Stimulated activated naive B cell treated with anti-CD40 and anti-IgM and Interleukin-4, amounts not matched to agents 10 μg/mL and 1 μg/mL and 100 μg/mL, for 72 hours (primary cell): ENCODE measurements at places on chromosomes 5 and 9.
A peak's percentile ranks its signal among the peaks of the same experiment; 100 is the strongest.

DNA sequence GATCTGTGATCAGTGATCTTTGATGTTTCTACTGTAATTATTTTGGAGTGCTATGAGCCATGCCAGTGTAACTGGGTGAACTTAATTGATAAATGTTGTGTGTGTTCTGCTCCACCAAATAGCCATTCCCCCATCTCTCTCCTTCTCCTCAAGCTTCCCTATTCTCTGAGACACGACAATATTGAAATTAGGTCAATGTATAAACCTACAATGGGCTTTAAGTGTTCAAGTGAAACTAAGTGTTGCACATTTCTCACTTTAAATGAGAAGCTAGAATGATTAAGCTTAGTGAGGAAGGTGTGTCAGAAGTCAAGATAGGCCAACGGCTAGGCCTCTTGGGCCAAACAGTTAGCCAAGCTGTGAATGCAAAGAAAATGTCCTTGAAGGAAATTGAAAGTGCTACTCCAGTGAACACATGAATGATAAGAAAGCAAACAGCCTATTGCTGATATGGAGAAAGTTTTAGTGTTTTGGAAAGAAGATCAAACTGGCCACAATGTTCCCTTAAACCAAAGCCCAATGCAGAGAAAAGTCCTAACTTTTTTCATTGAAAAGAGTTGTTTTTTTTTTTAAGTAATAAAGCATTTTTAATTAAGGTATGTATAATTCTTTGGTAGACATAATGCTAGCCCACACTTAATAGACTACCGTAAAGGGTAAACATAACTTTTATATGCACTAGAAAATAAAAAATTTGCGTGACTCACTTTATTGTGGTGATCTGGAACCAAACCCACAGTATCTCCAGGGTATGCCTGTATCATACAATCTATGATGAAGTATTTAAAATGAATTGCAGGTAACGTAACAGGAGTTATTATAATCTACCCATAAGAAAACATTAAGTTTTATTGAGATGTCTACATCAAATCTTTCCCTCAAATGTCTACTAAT lies 42.5 kb upstream of the ALDH1A1 start:
- no peaks in the 10 kb centered on the region for H3K27me3 ChIP-seq
- H3K4me3 ChIP-seq: no peak overlapping the region
- no peaks in the 10 kb centered on the region for H3K36me3 ChIP-seq
- no peak overlapping the region for H3K27ac ChIP-seq
- DNase-seq: no peak

DNA sequence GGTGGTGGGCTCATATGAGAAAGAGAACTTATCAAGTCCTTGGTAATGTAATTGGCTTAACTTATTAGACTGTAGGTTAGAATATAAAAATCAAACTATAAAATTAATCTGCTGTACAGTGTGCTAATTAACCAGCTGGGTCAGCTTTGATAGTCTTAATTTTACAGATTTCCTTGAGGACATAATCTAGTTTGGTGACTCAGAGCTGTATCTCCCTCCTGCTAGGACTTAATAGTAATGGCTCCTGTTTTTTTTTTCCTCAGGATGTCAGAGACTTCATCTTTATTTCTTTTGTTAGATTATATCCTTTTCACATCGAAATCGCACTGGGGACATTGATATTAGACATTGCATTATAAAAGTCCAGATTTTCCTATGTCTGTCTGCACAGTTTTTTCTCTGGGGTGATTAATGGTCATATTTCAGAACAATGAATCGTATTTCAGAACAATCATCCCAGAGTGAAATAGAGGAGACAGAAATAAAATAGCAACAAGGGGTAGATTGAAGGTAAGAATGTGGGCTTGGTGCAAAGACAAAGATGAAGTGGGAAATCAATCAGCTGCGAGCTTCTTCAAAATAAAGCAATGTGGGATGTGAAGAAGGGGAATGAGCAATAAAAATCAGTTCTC lies 346.4 kb upstream of the RIOK2 start:
- no peaks in the 10 kb centered on the region for H3K4me1 ChIP-seq
- no peak for DNase-seq
- H3K36me3 ChIP-seq: no peaks in the 10 kb centered on the region
- H3K27me3 ChIP-seq: no peaks in the 10 kb centered on the region
- no peak overlapping the region for H3K27ac ChIP-seq

- H3K36me3 ChIP-seq: no peaks in the 10 kb centered on the region
- H3K4me3 ChIP-seq: no peak overlapping the region
- no peak for DNase-seq
- no peaks in the 10 kb centered on the region for H3K27me3 ChIP-seq
- no peak overlapping the region for H3K27ac ChIP-seq
Observed at GRCh38 chr5:107700481-107700880, 29.7 kb upstream of the EFNA5 start.

DNA sequence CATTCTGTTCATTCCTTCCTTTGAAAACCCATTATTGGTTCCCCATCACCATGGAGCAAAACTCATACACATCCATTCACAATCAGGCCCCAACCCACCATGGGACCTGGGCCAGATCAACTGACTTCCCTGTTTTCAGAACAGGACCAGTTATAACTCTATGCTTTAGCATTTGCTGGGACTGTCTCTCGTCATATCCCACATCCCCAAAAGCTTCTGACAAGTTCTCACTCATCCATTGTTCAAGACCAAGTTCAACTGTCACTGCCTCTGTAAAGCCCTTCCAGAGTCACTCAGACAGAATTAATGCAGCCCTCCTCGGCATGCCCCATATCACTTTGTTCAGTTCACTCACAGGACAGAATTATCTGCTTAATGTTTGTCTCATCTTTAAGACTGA lies 4.0 kb downstream of the FAM169A start:
- DNase-seq: no peak
- H3K27ac ChIP-seq: no peak overlapping the region
- peaks cover under 1% of the 10 kb centered on the region for H3K36me3 ChIP-seq
- H3K4me1 ChIP-seq: peaks cover 19% of the 10 kb centered on the region
- peaks cover 5% of the 10 kb centered on the region for H3K27me3 ChIP-seq

DNA sequence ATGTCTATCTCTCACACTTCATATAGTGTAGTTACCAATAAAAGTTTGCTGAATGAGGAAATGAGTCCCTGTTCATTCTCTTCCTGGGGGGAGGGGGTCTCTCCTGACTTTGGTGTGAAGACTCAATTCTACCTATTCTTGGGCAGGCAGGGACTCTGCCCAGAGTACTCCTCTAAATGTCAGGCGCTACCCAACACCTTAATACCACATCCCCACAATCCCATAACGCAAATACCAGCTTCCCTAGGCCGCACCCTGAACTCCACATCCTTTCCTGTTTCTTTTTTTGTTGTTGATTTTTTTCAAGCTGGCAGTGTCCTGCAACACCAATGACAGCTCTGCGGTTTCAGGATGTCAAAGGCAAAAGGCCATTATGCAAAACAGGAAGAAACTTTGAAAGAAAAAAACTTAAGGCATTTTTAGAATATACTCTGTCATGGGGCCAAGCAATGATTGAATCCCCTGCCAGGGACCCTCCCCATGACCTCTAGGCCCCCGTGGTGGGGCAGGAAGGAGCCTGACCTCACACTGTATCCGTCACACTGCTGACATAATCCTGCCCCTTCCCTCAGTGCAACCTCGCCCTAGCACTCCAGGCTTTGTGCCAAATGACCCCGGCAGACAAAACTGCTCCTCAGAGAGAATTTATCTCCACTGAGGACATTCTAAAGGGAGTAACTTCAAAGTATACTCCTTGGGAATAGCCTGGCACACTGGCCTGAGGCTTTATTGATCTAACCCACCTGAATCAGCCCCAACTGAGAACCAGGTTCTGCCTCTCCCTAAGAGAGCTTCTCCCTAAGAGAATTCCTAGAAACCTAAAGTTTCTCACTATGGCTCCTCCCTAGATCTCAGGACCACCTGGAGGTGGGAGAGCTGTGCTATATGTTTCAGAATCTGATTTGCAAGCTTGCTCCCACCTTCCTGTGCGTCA lies 8.0 kb downstream of the B4GALT1 start:
- H3K36me3 ChIP-seq: peaks cover 16% of the 10 kb centered on the region
- no peaks in the 10 kb centered on the region for H3K27me3 ChIP-seq
- H3K4me3 ChIP-seq: peak overlapping the region; percentile 70

GRCh38 chr9:126503333-126504085 lies 110.2 kb upstream of the LMX1B start:
- no peak overlapping the region for H3K4me3 ChIP-seq
- H3K4me1 ChIP-seq: peaks cover 27% of the 10 kb centered on the region
- H3K27me3 ChIP-seq: peaks cover 27% of the 10 kb centered on the region
- H3K36me3 ChIP-seq: no peaks in the 10 kb centered on the region
- peak overlapping the region; percentile 14 for H3K27ac ChIP-seq

DNA sequence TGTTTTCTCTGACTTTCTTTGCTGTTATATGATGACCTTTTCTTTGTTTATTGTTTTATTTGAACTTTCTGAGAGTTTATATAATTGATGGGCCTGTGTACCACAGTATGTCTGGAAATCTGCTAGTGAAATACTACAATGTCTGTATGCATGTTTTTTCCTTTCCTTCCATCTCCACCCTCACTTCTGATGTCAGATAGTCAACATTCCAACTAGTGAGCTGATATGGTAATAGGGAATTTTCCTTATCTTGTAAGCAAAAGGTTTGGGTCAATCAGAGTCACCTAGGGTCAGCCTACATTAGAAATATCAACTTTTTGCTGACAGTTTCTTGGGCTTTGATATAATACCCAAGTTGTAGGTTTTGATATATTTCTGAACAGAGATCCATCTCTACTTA lies 103.2 kb downstream of the MAT2B start:
- no peak for DNase-seq
- H3K4me1 ChIP-seq: no peaks in the 10 kb centered on the region
- H3K36me3 ChIP-seq: no peaks in the 10 kb centered on the region
- peaks cover 7% of the 10 kb centered on the region for H3K27me3 ChIP-seq
- no peak overlapping the region for H3K4me3 ChIP-seq
- no peak overlapping the region for H3K27ac ChIP-seq

- peaks cover 7% of the 10 kb centered on the region for H3K36me3 ChIP-seq
- H3K27me3 ChIP-seq: no peaks in the 10 kb centered on the region
- no peak overlapping the region for H3K27ac ChIP-seq
- no peak for DNase-seq
- no peak overlapping the region for H3K4me3 ChIP-seq
Observed at GRCh38 chr5:62460578-62460983, 48.0 kb downstream of the IPO11 start.
